ENCODE measurements at places on chromosomes 6 and 20. TPM values are rescaled to one million over a fixed set of nuclear protein-coding genes. Genes with fewer than 3 reads are reported as not detected.

The TTI1 gene
- 21.2 TPM for total RNA-seq

The MAP7 gene
- 0.72 TPM for total RNA-seq

- DNase-seq, result no peak
These were observed 115.7 kb downstream of the CD109 start for GRCh38 chr6:73811706-73812105.

DNA sequence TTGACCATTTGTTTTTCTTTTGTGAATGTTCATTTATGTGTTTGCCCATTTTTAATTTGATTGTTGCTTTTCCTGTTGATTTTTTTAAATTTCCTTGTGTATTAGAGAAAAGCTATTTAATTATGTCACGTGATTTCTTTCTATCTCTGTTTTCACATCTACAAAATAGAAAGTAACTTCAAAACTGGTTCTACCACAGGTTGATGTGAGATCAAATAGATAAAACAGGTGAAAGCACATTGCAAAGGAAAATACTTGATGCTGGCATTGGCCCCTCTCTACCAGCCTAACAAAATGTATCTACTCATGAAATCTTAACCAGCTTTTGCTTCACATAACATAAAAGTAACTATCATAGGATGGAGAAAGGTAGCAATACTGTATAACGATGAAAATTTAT, 129.2 kb downstream of the TMEM242 start:
- DNase-seq, result no peak

All from CD4-positive, CD25-positive, alpha-beta regulatory T cell (primary cell).